Myocyte (in vitro differentiated cells): ENCODE measurements at places on chromosomes 5 and 9.
A peak's percentile ranks its signal among the peaks of the same experiment; 100 is the strongest.

- no peak for DNase-seq
These were observed 92.2 kb upstream of the SMIM23 start for GRCh38 chr5:171693412-171693811.

GRCh38 chr9:115008536-115009270 lies 78.3 kb upstream of the TNFSF8 start:
- peak; percentile 66 for DNase-seq

- DNase-seq = peak; percentile 22
These were observed 81.5 kb downstream of the VCAN start for GRCh38 chr5:83553000-83553486.

GRCh38 chr5:53678981-53679660 lies 118.7 kb downstream of the NDUFS4 start:
- DNase-seq = peak; percentile 77
